ENCODE measurements at places on chromosomes 3 and 15.
A peak's percentile ranks its signal among the peaks of the same experiment; 100 is the strongest.

DNA sequence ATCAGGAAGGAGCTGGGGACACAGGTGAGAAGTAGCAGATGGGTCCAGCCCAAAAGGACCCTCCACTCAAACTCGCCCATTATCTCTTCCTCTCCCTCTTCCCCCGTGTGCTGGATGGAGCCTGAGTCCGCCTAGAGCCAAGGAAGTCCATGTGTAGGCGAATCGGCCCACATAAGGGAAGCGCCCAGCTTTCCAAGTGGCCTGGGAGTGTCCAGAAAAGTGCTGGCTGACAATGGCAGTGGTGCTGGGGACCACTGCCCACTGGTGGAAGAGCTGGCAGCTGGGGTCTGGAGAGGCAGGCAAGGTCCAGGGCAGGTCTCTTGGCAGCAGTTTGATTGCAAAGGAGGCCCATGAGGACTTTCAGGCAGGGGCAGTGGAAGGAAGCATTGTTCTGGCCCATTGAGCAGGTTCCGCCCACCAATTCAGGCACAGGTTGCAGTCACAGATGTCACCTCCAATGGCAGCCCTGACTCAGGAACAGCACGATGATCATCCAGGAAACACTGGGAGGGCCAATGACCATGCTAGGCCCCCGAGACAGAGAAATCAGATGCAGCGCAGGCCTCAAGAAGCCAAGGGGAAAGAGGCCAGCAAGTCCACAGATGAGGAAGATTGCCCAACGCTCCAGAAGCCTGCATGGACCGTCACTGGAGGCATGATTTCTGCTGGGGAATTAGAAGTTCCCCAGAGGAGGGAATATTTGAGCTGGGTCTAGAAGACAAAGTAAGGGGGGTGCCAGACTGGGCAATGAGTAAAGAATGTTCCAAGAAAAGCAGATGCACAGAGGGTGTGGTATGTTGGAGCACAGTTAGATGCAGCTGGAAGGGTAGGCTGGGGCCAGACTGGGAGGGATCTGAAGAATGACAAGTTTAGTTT lies 3.0 kb downstream of the MFGE8 start:
- DNase-seq = no peak

- no peak for DNase-seq
Measured at GRCh38 chr15:90684281-90684680, 32.9 kb upstream of the BLM start.

GRCh38 chr3:153679714-153680113 lies 441.5 kb upstream of the ARHGEF26 start:
- DNase-seq = no peak

DNA sequence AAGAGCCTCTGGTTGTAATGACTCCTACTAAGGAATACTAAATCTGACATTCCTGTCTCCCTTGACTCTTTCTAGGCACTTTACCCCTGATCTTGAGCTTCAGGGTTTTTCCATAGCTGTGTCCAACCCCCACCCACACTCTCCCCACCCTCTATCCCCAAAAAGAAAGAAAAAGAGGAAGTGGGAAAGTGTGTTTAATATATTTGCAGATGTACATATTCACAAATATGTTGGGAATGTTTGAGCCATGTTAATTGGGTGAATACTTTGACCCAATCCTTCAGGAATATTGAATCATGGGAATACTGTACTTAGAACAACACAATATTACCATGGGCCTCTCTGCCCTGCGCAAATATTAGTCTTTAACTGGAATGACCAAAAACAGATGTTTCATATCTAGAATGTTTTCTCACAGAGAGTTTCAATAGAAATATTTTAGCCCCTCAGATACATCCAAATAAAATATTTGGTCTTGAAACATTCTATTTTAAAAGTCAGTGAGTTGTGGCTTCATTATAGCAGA lies 19.8 kb upstream of the PFN2 start:
- no peak for DNase-seq

- no peak for DNase-seq
Measured at GRCh38 chr3:63986146-63986545, 37.1 kb downstream of the PSMD6 start.

DNA sequence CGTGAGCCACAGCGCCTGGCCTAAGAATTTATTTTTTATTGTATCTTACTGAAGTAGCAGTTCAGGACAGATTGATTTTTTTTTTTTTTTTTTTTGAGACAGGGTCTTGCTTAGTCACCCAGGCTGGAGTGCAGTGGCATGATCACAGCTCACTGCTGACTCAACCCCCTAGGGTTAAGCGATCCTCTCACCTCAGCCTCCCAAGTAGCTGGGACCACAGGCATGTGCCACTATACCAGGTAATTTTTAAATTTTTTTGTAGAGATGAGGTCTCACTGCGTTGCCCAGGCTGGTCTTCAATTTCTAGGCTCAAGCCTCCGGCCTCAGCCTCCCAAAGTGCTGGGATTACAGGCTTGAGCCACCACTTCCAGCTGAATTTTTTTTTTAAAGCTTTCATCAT lies 99.8 kb upstream of the HERC1 start:
- DNase-seq = no peak

DNA sequence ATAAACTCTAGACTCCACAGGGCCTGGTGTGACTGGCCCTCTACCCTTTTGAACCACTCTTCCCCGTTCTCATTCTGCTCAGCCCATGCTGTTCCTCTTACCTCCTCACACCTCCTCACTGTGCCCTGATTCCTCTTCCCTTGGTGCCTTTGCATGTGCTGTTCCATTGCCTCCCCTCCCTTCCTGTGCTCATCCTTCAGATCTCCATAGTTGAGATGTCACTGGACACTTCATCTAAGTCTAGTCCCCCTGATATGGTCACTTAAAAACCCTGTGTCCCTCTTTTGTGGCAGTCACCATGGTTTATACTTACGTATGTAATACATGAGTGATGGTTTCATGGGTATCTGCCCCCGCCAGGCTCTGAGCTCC lies 69.8 kb downstream of the LSM3 start:
- no peak for DNase-seq

DNA sequence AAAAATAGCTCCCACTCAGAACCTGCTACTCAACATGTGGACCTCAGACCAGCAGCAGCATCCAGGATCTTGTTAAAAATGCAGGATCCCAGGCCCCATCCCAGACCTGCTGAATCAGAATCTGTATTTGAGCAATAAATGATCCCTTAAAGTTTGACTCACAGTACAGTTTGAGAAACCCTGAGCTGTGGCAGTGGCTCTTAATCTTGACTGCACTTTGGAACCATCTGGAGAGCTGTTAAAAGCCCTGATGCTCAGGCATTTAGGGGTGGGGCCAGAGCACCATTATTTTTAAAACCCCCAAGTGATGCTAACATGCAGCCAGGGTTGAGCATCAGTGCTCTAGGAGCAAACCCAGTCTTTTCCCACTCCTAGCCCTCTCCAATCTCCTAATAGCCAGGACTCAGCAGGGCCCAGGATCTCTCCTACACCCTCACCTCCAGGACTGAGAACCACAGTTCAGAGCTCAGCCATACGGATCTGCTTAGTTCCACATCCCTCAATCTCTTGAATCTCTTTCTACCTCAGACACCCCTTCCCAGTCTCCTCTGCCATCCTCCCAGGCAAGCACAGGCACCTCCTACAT lies 10.2 kb downstream of the RFTN1 start:
- no peak for DNase-seq

GRCh38 chr15:51561271-51561670 lies 61.3 kb downstream of the DMXL2 start:
- DNase-seq = no peak

DNA sequence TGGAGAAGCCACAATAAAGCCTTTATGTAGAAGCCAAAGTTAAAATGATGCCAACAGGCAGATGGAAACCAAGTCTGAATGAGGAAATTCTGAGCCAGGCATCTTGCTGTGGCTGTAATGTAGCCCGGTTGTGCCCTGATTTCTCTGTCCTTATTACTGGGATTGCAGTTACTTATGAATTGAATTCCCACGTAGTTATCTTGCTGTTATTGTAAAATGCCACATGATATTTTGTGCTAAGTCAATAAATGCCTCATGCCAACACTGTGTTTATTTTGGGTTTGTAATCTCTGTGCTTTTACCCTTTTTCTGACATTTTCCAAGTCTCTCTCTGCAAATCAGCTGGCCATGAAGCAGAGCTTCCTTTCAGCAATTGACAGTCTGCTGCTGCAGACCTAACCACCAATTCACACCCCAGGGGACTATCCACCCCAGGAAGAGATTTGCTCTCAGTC lies 486.1 kb upstream of the GOLIM4 start:
- no peak for DNase-seq

DNA sequence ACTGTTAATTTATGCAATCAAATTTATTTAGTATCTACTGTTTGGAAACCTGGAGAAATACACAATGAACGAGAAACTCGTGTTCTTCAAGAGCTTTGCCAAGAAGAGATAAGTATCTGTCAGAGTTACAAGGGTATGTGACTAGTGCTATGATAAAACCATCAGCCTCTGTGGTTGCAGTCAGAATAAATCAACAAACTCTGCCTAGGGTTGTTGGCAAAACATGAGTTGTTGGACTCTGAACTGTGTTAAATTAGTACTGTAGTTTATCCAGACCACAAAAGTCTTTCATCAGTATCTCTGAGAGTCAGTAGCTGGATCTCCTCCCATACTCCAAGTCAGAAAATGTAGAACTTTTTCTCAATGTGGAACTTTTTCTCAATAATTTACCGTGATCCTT lies 918.4 kb downstream of the NAALADL2 start:
- DNase-seq = no peak

GRCh38 chr3:151625086-151625485 lies 108.6 kb upstream of the AADACL2 start:
- DNase-seq = no peak

- no peak for DNase-seq
Measured at GRCh38 chr3:54193093-54193492, 70.7 kb downstream of the CACNA2D3 start.

GRCh38 chr3:158127250-158128219 lies 17.6 kb downstream of the RSRC1 start:
- no peak for DNase-seq

DNA sequence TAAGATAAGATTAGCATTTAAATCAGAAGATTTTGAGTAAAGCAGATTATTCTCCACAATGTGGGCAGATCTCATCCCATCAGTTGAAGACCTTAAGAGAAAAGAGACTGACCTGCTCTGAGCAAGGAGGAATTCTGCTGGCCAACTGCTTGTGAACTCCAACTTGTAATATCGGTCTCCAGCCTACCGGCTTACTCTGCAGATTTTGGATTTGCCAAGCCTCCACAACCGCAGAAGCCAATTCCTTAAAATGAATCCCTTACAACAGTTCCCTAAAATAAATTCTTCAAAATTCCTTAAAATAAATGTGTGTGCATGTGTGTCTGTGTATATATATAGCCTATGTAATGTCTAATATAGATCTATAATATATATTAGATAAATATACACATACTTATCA lies 107.4 kb upstream of the KLF13 start:
- no peak for DNase-seq

DNA sequence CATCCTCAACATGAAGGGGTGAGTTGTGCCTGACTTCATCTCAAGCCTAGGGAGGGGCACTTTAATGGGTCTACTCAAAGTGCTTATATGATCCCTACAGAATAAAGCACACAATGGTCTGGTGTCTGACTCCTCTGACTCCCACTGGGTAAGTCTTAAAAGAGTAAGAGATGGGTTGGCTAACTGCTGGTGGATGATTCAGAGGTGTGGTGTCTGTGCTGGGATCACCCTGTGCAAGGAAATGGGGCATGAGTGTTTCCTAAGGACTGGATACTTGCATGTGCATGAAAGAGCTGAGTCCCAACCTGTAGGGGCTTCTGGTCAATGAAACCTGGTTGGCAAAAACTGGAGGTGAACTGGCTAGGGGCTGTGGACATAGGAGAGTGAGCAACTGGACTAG lies 158.8 kb downstream of the IL20RB start:
- no peak for DNase-seq

- no peak for DNase-seq
Measured at GRCh38 chr15:70098461-70099166, 897 bp upstream of the TLE3 start.

- DNase-seq = no peak
Measured at GRCh38 chr3:143064777-143065176, 54.8 kb upstream of the CHST2 start.

- DNase-seq = no peak
Measured at GRCh38 chr3:188468662-188469061, 314.7 kb downstream of the LPP start.

DNA sequence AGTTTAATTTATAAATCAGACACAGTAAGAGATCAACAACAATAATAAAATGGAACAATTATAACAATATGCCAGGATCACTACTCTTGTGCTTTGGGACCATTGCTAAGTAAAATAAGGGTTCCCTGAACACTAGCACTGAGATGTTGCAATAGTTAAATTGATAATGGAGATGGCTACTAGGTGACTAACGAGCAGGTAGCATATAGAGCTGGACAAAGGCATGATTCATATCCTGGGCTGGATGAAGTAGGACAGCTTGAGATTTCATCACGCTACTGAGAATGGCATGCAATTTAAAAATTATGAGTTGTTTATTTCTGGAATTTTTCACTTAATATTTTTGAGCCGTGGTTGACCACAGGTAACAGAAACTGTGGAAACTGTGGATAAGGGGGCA lies 20.7 kb upstream of the MYZAP start:
- no peak for DNase-seq

GRCh38 chr3:135007607-135008006 lies 212.5 kb downstream of the EPHB1 start:
- DNase-seq = no peak

GRCh38 chr3:161950318-161950868 lies 453.8 kb downstream of the OTOL1 start:
- no peak for DNase-seq

GRCh38 chr3:71088742-71089141 lies 494.8 kb downstream of the FOXP1 start:
- no peak for DNase-seq

- DNase-seq = peak; percentile 75
Measured at GRCh38 chr3:11096266-11097139, 57.8 kb upstream of the HRH1 start.

DNA sequence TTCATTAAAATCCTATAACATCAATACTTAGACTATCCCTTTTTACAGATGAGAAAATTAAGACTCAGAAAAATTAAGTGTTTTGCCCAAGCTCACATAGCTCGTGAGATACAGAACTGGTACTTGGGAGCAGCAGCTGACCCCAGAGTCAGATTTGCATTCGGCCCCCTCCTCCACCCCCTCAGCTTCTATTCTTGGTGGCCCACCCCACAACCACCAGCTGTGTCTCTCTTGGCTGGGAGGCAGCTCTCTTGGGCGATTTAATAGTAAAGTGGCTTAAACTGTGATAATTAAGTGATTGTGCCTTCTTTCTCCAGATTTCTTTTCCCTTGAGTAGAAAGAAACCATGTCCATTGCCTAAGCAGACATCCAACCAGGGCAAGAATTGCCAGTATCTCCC lies 203.6 kb upstream of the PDZRN3 start:
- DNase-seq = no peak

GRCh38 chr3:13009946-13010315 lies 63.3 kb downstream of the IQSEC1 start:
- no peak for DNase-seq

DNA sequence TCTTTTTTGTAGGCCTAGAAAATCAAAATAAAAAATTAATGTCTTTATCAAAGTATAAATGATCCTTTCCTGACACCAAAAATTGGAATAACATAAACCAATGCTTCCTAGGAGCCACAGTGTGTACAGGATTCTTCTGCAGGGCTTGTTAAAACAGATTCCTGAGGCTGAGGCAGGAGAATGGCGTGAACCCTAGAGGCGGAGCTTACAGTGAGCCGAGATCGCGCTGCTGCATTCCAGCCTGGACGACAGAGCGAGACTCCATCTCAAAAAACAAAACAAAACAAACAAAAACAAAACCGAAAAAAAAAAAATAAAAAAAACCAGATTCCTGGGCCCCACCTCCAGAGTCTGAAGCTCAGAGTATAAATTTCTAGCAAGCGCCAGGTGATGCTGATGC lies 78.0 kb downstream of the PEX5L start:
- DNase-seq = no peak
